ENCODE measurements at places on chromosomes 5 and 9.

DNA sequence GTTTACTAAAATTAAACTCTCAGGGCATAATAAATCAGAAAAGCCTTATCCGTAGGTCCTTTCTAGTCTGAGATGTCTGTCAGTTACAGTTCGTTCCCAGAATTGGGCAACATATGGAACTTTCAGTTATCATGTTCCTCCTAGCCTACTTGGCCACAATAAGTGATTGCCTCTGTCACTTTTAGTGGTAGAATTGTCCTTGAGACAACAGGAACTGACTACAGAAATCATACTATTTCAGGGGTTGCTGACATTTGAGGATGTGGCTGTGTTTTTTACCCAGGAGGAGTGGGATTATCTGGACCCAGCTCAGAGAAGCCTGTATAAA lies 956 bp downstream of the ZNF189 start:
- DNase-seq: no peak

DNA sequence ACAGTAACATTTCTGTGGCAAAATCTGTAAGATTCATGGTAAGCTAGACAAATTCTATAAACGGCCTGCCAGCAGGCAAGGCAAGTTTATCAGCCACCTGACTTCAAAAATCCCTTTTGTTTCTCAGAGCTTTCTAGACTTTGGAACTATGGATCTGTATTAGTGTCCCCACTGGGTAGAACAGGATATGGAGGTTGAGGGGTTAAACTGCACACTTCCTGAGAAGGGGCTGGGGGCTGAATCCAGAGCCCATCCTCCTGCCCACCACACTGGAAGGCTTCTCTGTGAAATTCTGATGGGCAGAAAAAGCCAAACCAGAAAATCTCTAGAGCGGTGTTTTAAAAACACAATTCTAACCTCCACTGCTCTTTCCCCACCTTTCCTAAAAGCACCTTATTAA lies 128.7 kb downstream of the ENTREP1 start:
- DNase-seq: no peak

GRCh38 chr9:79684711-79685575 lies 113.2 kb downstream of the TLE4 start:
- no peak for DNase-seq

DNA sequence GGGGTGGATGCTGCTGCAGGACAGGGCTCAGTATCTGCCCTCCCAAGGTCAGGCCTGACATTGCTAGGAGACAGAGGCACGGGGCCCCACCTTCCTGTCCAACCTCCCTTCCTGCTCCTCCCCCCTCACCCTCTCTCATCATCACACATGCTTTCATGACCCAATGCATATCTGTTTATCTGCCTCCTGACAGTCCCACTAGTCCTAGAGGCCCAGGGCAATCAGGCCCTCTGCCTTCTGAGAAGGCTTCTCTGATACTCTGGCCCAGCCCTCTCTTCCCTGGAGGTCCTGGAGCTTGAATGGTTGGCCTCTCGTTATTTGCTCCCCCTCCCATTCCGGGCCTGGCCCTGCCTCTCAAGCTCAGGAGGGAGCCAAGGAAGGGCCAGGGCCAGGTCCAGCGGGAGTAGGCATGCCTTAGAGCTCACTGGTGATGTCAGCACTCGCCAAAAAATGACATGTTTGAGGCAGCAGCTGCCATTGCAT lies 90.6 kb upstream of the SAP30L start:
- no peak for DNase-seq

GRCh38 chr5:148248894-148249293 lies 10.6 kb downstream of the MARCOL start:
- no peak for DNase-seq

- no peak for DNase-seq
Measured at GRCh38 chr5:110913221-110913620, 158.3 kb upstream of the TSLP start.

GRCh38 chr5:81848362-81848880 lies 97.5 kb upstream of the SSBP2 start:
- DNase-seq: no peak

DNA sequence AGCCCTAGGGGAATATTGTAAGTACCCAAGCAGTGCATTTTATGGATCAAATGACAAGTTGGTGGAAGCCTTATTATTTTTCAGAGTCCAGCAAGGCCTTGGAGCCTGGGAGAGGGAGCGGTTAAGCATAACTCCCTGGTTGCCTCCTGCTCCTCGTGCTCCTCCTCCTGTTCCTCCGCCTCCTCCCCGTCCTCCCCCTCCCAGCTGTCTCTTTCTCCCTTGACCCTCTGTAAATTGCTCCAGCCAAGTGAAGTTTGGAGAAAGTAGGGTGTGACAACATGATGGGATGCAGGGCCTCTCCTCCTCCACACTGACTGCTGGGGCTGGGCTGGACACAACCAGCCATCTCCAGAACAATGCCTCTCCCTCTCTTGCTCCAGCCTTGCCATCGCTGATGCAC lies 586.9 kb downstream of the CCDC171 start:
- DNase-seq: no peak

DNA sequence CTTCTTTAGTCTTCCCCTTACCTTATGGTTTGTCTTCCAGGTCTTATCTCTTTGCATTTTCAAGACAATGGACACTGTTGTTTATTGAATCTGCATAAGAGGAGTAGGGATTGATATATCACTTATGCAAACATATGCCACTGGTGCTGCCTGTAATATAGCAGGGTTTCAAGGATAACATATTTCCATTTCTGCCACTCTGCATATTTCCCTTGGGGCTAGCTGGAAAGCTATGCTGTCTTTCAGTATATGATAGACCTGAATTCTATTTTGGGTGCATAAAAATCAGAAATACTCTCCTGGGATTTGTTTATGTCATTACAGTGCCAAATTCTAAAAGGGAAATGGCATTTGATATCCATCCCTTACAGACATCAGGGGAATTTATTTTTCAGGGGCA lies 400.2 kb downstream of the TLR4 start:
- DNase-seq: no peak

DNA sequence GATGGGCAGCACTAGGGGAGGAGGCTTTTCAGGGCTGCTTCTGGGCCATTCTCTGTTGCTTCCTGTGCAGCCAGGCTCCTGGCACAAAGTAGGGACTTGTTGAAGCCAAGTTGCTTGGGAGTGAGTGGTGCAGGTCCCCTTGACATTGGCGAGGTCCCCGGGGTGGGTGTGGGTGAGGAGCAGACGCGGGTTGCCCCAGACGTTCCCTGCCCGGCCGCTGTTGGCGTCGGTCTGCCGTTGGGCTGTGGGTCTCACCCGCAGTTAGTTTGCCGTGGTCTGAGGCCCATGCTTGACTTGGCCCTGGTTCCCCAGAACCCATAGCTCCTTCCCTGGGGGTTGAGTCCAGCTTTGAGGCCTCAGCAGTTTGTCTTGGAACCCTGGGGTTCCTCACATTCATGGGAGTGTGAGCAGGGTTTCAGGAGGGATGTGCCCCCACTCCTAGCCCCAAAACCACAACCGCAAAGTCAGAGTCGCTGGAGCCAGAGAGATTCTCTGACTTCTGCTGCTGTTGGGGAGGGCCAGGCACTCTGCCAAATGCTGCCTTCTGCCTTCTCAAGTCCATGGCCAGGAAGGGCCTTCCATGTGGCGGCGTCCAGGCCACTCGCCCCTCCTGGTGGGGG lies 77.5 kb downstream of the RXRA start:
- peak; percentile 32 for DNase-seq

DNA sequence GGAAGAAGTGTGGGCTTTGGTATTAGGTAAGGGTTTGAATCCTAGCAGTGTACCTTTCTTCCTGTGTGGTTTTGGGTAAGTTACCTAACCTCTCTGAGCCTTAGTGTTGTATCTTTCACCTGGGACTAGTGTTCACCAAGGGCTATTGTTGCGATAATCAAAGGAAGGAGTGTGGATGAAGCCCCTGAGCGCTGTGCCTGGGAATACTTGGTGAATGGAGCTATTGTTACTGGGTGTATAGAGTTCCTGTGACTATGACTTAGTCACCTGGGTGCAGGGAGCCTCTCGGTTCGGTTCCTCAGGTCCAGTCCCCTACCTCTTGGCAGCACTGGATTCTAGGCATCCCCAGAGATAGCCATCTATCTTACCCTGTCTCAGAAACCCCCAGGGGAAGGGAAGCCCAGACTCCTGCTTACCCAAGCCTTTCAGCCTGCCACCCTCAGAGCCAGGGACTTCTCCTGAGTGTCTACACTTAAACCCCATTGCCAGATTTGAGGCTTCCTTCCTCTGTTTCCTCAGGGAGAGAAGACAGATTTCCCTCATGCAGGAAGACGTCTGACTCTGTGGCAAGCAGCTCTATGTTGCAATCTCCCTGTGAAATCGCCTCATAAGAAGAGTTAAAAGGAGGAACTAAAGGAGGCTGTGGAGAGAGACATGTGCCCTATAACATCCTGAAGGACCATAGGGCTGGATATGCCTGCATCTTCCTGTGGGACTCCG lies 181.0 kb upstream of the PITX1 start:
- no peak for DNase-seq

DNA sequence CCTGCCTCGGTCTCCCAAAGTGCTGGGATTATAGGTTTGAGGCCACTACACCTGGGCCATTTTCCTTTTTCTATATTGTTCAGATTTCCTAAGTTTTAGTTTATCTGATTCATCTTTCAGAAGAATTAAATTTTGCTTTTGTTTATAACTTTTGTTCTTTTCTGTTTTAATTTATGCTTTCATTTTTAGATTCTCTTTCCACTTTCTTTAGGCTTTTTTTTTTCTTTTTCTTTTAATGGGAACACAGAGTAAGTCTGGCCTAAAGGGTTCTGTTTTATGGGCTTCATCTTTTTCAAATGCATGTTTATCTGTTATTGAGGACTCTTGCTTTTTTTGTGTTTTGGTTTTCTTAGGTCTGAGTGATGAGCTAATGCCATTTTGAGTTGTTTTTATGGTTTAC lies 42.1 kb downstream of the SNX30 start:
- no peak for DNase-seq
